ENCODE measurements at places on chromosomes 7 and 10.

GRCh38 chr10:91349381-91349780, 60.8 kb upstream of the HECTD2 start:
- no peak for DNase-seq

- no peak for DNase-seq
Observed at GRCh38 chr7:143394777-143395176, 13.6 kb downstream of the ZYX start.

DNA sequence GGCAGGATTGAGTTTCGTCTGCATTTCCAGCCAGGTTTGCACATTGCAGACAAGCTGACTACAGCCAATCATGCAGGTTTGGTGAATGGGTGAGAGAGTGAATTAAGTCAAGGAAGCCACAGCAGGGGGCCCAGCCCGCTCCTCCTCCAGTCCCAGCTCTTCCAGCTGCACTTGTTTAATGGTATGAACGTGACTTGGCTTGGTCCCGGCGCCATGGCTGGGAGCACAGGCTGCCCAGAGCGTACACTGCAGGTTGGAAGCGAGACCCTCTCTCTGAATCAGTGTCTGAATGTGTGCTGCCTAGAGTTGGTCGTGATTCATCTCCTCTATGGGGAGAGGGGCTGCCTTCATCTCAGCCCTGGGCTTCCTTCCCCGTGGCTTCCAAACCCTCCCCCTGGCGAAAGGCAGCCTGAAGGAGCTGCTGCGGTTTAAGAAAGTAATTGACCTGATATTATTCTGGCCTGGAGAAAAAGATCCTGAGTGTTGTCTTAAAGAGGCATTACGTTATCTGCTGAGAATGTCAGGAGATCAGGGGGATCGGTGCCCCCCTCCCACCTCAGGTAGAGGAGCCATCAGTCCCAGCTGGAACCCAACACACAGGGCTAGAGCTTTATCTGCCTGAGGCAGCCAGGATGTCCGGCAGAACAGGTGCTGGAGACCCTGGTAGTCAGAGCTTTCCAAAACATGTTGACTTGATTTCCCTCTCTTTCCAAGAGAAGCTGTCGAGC, 132.1 kb downstream of the COL26A1 start:
- no peak for DNase-seq

DNA sequence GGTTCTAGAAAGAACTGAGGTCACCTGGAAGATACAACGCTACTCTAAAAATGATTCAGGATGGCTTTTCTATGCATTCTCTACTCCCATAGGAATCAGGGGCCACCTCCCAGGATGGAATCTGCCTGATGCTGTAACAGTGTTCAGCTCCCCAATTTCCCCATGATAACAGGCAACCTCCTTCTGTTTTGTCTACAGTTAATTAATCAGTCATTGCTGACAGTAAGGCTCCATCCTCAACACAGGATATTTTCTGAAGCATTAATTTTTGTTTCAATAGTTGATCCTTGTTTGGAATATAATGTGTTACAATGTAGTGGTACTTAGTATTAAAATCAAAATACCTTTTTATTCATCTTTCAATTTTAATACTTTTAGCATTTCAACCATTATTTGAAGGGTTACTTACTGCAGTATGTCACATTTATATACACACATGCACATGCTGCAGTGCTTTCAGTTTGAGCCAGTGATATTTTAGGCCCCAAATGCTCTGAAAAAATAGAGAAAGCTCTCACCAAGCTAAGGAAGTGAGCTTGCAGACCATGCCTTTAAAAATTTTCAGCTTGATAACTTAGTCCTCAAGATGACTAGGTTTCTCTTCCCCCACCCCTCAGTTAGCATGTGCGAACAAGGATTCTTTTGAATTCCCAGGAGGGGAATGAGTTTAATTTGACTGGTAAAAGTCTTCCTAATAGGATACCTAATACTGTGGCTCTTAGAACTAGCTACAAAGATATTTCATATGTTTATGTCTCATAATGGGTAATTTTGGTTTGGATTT, 592 bp upstream of the PIK3CG start:
- DNase-seq = no peak

DNA sequence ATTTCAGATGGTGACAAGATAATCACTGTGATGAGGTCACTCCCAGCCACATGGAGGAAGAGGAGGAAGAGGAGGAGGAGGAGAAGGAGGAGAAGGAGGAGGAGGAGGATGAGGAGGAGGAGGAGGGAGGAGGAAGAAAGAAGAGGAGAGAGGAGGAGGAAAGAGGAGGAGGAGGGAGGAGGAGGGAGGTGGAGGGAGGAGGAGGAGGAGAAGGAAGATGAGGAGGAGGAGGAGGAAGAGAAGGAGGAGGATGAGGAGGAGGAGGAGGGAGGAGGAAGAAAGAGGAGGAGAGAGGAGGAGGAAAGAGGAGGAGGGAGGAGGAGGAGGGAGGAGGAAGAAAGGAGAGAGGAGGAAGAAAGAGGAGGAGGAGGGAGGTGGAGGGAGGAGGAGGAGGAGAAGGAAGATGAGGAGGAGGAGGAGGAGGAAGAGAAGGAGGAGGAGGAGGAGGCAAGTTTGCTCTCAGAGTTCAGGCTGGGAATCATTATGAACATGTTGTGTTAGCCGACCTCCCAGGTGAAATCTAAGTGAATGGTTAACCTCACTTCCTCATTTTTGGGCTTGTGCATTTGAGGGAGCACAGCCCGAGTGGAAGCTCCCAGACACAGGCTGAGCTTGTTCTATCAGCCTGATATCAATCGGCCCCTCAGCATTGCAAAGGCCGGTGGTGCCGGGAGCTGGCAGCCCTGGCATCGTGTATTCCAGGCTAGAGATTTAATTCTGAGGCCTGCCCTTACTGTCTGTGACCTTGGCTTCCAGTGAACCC, 236.2 kb upstream of the PITRM1 start:
- no peak for DNase-seq

GRCh38 chr10:132532749-132533560, 4.6 kb upstream of the INPP5A start:
- DNase-seq = no peak

DNA sequence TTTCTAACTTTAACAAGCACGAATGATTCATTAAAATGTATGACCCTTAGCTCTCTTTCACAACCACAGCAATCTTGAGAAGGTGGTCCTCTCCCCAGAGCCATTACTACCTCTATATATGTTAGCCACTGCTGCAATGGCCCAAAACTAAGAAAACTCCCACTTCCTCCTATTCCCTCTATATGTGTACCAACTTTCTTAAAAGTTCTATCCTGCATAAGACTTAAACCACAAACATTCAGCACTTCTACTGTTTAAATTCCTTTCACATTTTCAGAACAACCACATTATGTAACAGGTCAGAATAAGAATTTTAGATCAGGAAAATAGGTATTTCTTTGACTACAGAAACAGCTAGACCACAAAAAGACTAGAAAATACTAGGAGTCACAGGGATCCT, 36.2 kb downstream of the WASL start:
- DNase-seq = no peak

DNA sequence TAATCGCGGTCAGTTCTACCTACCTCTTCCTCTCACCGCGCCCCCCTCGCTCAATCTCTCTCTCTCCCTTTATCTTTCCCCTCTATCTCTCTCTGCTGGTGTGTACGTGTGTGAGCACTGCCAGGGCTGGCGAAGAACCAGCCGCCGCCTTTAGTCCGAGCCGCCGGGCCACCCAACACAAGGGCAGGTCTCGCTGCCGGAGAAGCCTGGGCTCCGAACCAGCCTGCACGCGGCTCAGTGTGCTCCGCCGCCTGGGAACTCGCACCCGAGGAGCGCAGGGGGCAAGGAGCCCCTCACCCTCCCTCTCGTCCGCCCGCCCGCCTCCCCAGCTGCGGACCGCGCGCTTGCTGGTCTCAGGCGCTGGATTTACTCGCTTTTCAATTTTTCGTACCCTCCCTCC, 1.7 kb downstream of the NXPH1 start:
- no peak for DNase-seq

DNA sequence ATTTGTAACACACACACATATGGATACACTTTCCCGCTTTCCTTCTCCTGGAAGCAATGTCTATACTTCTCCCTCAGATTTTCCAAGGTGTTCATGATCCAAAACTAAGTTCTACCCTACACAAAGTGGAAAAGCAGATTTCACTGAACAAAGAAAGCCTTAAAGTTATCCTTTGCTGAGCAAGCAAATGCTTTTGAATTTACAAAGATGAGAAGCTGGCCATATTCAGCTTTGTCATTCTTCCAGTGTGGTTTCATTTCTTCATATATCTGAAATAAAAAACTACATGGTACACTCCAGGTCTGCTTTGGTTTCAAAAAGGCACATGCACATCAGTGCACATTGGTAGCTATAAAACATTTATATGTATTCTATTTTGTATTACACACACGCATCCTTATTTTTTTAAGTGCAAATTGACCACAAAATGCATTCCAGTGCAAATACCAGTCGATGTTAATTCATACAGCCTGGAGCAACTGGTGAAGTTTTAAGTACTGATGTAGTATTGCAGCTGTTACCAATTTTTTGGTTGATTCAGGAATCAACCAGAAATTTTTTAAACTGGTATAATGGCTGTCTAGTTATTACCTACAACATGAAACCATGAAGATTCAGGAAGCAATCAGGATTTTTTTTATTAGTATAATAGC, 65.5 kb upstream of the SRPK2 start:
- DNase-seq = no peak

DNA sequence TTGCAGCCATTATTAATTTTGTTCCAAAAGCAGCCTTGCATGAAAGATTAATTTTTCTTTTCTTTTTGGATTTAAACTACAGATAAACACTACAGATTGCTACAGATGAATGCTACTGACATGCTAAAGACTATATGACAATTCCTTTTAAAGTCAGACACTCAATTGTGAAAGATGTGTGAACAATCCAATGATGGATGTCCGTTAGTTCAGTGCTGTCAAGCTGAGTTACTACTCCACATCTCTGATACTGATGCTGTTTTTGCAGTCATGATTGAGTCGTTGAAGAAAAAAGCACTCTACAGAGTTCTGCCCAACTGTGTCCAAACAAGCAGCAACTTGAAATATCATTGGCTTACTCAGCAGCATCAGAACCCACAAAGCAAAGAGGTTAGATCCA, 146.8 kb downstream of the OTUD1 start:
- DNase-seq = no peak

DNA sequence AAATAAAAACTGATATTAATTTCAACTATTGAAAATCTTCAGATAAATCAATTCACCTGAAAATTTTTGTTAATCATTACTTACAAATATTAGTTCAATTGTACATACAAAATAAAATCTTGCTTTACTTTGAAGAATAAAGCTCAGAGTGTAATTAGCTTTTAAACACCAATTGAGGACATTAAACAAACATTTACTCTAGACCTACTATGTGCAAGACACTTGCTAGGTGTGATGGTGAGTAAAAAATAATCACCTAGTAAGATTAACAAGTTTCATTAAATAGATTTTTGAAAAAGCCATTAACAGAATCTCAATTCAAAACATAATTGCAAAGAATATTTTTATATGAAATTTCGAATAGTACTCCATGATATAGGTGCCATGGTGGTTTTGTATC, 3.9 kb upstream of the MLLT10 start:
- no peak for DNase-seq

All from CD4-positive, alpha-beta T cell treated with Interleukin-17A for 4 hours (primary cell).